Islet precursor cell (in vitro differentiated cells): ENCODE measurements at places on chromosomes 7 and 10.

DNA sequence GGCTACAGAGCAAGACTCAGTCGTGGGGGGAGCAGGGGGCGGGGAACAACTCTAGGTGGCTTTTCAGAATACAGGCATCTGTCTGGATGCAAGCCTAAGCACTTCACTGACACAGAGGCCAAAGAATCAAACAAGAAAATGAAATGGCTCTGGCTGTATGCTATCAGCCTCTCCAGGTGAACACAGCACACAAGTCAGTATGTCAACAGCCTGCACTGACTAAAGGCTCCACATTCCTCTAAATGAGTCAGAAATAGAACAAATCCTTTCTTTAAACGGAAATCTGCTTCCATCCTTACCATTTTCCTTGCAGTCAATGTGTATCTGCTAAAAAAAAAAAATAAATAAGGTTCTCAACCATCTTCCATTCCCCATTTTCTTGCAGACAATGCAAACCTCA lies 88.3 kb downstream of the ARMH3 start:
- DNase-seq, result no peak

DNA sequence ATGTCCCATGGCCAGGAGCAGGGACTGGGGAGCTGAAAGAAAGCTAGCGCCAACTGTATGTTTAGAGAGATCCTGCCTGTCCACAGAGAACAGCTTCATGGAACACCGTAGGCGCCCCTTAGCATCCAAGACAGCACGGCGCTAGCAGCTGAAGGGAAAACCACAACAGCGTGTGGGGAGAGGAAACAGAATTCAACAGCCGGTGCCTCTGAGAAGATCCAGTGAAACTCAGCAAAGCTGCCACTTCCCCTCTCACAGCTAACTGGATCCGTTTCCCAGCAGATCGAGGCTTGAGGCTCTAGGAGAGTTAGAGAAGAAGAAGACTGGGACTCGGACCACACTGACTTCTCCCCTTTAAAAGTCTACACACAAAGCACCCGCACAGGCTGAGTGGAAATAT lies 145.0 kb downstream of the MAD1L1 start:
- no peak for DNase-seq

DNA sequence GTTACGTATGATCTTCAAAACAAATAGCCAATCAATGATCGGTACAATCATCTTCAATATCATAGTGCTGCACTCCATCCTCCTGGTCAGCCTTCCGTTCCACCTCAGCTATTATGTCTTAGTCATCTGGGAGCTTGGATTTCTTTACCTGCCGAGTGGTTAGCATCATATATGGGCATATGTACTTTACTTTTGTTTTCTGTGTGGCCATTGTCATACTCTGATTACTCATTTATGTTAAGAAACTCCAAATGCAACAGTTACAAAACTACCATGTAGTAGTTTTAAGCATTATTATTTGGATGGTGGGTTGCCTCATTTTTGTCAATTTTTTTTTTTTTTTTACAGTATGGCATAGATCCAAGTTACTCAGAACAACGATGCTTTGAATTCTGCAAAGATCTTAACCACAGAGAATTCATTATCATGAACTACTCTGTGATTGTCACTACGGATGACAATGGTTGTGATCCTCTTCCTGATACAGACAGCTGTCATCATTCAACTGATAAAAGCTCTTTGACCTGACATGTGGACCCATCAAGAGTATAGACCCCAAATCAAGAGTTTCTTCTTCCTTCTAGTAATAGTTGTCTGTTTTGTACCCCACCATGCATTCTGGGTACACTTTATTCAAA lies 52.1 kb upstream of the NME8 start:
- DNase-seq, result no peak

- no peak for DNase-seq
Observed at GRCh38 chr7:147304376-147304775, 1187.8 kb downstream of the CNTNAP2 start.

- DNase-seq, result peak; percentile 69
Observed at GRCh38 chr7:35035511-35035961, 1.7 kb downstream of the DPY19L1 start.

DNA sequence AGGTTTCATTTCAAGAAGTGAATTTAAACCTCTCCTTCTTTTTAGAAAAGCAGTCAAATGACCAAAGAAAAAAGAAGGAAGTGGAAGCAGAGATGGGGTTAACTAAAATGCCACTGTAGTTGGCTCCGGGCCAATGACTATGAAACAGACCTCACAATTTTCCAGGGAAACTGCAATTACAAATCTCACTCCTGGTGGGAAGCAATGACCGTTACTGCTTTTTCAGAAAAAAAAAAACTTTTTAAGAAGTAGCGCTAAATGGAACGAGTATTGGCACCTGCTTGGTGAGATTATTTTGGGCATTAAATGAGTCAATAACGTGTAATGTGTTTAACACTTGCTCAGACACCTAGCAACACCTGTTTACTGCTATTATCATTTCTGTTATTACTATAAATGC lies 1.2 kb downstream of the SFRP4 start:
- no peak for DNase-seq

GRCh38 chr7:15470825-15471668 lies 90.8 kb downstream of the AGMO start:
- DNase-seq, result no peak

- no peak for DNase-seq
Observed at GRCh38 chr10:114590993-114591392, 67.1 kb downstream of the ABLIM1 start.

DNA sequence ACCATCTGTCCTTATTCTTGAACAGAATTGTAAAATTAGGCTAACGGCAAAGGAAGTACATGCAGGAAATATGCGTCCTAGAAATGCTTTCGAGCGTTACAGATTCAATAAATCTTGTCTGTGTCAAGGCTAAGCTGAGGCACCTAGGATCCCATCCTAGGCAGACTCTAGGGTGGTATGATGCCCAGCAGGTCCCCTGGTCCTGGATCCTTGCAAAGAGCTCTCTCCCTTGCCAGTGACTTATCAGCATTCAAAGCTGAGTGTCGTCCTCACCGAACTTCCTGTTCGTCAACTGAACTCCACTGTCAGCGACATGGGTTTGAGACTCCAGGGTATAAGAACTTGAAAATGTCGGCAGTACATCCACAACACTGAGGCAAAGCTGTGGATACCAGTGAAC lies 61.5 kb downstream of the AKR1E2 start:
- no peak for DNase-seq

DNA sequence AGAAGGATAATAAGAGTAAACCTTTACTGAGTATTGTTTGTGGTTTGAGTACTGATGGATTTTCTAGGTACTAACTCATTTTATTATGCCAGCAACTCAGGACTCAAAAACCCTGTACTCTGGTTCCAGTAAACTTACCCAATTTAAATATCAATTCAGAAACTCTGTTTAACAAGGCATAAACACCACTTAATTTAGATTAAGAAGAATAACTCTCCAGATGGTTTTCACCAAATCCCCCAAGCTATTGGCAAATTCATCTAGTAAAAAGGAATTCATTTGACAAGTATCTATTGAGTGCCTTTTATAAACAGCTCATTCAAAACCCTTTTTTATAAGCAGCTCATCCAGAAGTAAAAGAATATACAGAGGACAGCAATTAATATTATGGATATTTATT lies 572.4 kb downstream of the PHTF2 start:
- no peak for DNase-seq

GRCh38 chr7:151249732-151250072 lies 1.2 kb upstream of the SMARCD3 start:
- peak; percentile 65 for DNase-seq

GRCh38 chr10:71473671-71474599 lies 77.2 kb downstream of the CDH23 start:
- no peak for DNase-seq

- no peak for DNase-seq
Observed at GRCh38 chr10:72122221-72122620, 33.9 kb upstream of the SPOCK2 start.

- DNase-seq, result no peak
Observed at GRCh38 chr7:17495655-17496394, 197.4 kb downstream of the AHR start.

- DNase-seq, result no peak
Observed at GRCh38 chr10:99758211-99758891, 24.1 kb upstream of the ABCC2 start.

GRCh38 chr10:1661859-1662437 lies 75.4 kb downstream of the ADARB2 start:
- no peak for DNase-seq

DNA sequence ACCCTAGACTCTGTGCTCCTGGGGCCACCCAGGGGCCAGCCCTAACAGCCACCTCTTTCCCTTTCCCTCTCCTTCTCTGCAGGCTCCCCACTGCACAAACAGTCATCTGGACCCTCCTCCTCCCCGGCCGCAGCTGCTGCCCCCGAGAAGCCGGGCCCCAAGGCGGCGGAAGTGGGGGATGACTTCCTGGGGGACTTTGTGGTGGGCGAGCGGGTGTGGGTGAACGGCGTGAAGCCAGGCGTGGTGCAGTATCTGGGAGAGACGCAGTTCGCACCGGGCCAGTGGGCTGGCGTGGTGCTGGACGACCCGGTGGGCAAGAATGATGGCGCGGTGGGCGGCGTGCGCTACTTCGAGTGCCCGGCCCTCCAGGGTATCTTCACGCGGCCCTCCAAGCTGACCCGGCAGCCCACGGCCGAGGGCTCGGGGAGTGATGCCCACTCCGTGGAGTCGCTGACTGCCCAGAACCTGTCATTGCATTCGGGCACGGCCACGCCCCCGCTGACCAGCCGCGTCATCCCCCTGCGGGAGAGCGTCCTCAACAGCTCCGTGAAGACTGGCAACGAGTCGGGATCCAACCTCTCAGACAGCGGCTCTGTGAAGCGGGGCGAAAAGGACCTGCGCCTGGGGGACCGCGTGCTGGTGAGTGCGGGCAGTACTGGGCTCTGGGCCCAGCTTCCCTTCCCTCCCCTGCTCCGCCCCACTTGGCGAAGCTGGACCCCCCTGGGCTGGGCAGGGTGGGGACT lies 49.3 kb downstream of the CLIP2 start:
- DNase-seq, result no peak

DNA sequence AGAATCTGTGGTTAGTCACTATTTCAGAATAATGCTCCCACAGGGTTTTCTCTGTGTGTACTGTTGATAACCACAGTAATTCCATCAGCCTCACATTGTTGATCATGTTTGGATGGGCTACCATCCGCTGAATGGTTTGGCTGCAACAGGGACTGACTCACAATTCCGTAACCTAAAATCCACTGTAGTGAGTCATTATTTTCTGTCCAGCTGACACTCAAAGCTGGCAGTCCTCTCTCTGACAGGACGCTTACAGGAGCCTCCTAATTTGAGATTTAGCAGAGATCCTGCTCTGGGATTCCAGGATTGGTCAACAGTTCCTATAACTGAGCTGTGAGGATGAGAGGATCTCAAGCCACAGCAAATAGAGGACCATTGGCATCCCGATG lies 32.7 kb downstream of the VWA2 start:
- peak; percentile 89 for DNase-seq

- DNase-seq, result no peak
Observed at GRCh38 chr10:105094048-105094447, 453.0 kb downstream of the SORCS3 start.

DNA sequence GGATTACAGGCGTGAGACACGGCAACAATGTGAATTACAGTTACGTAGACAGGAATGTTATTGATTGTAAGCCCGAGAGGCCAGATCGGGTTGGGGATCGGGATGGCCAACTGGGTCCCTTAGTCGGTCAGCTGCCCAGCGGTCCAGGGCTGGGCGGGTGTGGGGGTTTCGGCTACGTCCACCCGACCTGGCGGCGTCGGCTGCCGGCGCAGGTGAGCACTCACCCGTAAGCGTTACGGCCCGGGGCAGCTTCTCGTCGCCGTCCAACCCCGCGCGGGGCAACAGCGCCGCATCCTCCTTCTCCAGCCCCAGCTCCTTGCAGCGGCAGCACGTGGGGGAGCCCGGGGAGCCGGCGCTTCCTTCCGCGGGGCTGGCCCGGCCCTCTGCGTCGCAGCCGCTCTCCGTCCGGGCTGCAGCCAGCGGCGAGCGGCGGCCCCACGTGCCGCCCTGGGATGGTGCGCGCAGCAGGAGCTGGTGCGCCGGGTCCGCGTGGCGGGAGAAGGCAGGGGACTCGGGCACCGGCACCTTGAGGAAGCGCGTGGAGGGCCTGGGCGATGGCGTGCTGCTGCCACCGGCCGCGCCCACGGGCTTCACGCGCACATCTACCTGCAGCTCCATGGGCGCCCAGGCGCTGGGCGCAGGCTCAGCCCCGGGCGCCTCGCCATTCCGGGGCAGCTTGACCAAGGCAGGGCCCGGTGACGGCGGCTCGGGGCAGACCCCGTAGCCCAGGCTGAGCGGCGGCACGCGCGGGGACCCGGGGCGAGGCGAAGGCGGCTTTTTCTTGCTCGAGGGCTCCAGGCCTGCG lies 609 bp downstream of the KLRG2 start:
- peak; percentile 78 for DNase-seq

- no peak for DNase-seq
Observed at GRCh38 chr7:7816084-7816483, 97.7 kb upstream of the RPA3 start.

GRCh38 chr10:34280599-34281374 lies 534.3 kb downstream of the PARD3 start:
- peak; percentile 65 for DNase-seq

DNA sequence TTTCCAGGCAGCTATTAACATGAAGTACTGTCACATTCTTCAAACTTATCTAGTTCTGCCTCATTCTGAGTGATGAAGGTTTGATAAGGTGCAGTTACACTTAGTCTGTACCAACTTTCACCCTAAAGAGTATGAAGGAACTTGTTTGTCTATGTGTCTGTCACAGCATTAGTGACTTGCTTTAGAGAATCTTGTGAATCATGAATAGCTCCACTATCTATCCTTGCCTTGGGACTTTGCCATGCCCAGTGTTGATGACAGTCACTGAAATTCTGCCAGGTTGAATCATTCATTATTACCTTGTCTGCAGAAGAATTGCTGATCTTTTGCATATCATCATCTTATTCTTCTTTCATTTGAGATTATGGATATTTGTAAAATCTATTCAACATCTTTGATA lies 50.9 kb upstream of the A1CF start:
- no peak for DNase-seq

DNA sequence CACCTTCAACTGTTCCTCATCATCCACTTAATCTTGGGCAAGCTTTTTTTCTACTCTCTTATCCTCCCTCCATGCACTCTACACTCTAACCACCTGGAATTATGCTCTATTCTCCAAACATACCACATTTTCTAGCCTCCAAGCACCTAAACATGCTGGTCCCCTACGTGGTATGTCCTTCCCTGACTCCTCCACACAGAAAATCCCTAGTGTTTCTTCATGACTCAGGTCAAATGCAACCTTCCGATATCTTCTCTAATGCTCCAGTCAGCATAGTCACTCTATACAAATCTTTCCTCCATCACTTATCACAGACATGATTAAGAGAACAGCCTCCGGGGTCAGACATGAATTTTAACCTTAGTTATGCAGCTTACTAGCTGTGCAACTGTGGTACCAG lies 68.8 kb downstream of the ARMH3 start:
- DNase-seq, result no peak

GRCh38 chr7:154623399-154623798 lies 379.5 kb downstream of the PAXIP1 start:
- DNase-seq, result peak; percentile 7

- no peak for DNase-seq
Observed at GRCh38 chr7:94943134-94943533, 35.7 kb downstream of the PPP1R9A start.
